HL-60 (cell line): ENCODE measurements at places on chromosomes 1 and 21.

GRCh38 chr1:68370101-68370915 is 79.4 kb downstream of the RPE65 start:
- no peak for DNase-seq

DNA sequence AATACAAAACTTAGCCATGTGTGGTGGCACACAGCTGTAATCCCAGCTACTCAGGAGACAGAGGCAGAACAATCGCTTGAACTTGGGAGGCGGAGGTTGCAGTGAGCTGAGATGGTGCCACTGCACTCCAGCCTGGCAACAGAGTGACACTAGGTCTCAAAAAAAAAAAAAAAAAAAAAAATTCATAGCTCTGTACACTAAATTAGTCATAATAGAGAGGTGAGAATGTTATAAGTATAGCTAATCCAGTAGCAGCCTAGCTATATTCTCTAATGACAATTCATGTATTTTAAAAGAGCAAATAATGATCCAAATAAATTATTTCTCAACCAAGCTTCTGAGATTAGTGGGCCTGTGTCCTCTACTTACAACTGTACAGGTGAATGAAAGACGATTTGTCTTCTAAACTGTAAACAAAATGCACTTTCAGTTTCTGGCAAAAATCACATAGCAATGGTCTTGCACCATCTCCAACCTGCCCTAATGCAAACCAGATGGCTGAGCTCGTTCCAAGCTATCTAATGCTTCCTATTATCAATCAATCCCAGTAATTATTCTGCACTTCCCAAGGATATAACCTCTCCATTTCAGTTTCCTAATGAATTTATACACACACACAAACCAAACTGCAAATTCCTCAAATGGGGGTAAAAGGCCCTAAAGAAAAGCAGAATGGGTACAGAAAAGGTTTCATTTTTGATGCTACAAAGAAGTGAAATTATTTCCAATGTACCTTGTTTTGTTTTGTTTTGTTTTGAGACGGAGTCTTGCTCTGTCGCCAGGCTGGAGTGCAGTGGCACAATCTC is 56.5 kb downstream of the GATAD2B start:
- no peak for DNase-seq

GRCh38 chr1:115727706-115728249 is 40.7 kb downstream of the CASQ2 start:
- DNase-seq = peak; percentile 94

GRCh38 chr1:113392541-113393128 is 2.3 kb downstream of the MAGI3 start:
- no peak for DNase-seq

DNA sequence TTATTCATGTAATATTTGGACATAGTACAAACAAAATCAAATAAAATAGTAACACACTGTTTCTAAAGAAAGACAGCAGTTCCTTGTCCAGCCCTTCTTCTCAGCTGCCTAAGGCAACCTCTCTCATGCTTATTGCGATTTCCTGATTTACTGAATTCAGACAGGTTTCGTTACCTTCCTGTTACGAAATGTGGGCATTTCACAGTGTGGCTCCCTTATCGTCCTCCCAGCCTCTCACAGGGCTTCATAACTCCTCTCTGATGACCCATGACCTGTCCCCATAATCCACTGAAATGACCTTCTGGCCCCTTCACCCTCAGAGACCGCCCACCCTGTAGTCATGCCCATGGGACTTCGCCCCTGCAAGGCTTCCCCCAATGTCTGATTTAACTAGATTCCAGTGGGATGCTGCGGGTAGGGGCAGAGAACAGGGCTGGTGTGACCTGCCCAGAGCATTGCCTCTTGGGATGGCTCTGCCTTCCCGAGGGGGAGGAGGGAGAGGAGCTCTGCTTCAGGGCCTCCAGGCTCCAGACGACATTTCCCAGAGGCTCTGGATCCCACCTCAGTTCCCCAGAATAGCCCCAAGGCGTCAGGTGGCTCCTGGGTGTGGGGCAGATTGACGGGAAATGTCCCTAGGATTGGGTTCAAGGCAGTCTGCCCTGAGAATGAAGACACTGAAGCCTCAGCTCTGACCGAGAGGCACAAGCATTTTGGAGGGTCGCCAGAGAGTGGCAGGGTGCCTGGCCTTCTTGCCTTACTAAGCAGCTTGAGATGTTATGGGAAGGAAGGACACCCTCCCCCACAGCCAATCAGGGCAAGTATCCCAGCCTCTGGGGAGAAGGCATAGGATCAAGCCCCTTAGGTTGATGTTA is 20.6 kb downstream of the PADI2 start:
- DNase-seq = peak; percentile 70

DNA sequence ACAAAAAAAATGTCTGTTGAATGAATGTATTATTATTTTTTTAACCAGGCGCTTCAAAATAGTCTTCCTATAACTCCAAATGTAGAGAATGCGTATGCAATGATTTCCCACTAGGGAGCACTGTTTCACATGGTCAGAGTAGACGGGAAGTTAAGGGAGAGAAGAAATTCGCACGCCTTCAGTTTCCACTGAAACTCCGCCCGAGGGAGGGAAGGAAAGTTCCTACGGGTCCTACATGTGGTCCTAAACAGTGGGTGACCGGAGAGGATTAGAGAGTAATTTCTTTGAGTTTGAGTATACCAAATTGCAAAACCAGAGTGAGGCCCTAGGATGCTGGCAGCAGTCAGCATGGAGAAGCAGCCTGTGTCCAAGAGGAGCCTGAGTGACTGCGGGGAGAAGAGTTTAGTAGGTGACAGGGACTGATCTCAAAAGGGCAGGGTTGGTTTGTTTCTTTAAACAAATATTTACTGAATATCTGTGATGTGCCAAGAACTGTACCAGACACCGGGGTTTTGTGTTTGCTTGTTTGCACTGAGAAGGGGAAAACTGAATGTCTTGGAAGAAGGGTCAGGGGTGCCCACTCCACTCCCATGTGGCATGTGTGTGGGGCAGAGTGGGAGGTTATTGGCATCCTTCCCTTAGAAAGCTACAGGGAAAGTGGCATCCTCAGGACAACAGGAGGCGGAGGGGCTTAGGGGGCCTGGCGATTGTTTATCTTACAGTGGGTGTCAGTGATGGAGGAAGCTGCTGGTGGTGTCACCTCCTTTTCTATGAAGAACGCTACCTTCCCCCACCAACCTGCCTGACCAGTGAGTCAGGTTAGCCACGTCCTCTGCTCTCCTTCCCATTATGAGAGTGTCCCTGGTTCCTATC is 22.8 kb downstream of the RNU5D-1 start:
- peak; percentile 62 for DNase-seq

GRCh38 chr1:76830373-76830772 is 36.9 kb upstream of the ST6GALNAC5 start:
- no peak for DNase-seq

- peak; percentile 18 for DNase-seq
Measured at GRCh38 chr1:171740987-171741871, 636 bp downstream of the VAMP4 start.

GRCh38 chr1:95951371-95952102 is 717.5 kb downstream of the RWDD3 start:
- no peak for DNase-seq
